Left renal cortex interstitium (tissue), 4 donors: ENCODE measurements at places on chromosomes 12 and 14. TPM values are rescaled to one million over a fixed set of nuclear protein-coding genes. Genes with fewer than 3 reads are reported as not detected.

POLE2 gene
- 24.3 TPM for polyA plus RNA-seq

STON2 gene
- 45.0 TPM for polyA plus RNA-seq

PTPN21 gene
- polyA plus RNA-seq = 37.9 TPM

LHX5 gene
- not detected for polyA plus RNA-seq

RPGRIP1 gene
- 0.37 TPM for polyA plus RNA-seq

HOXC12 gene
- not detected for polyA plus RNA-seq

KCNH5 gene
- 0.20 TPM for polyA plus RNA-seq

HOTAIR gene
- polyA plus RNA-seq = 1.4 TPM

CCDC196 gene
- polyA plus RNA-seq = not detected

PCED1B gene
- polyA plus RNA-seq = 4.0 TPM

DHRS2 gene
- 64.5 TPM for polyA plus RNA-seq

C12orf56 gene
- polyA plus RNA-seq = 1.2 TPM

ASIC1 gene
- polyA plus RNA-seq = 6.0 TPM

GDF3 gene
- polyA plus RNA-seq = 0.33 TPM

CDC42BPB gene
- polyA plus RNA-seq = 75.8 TPM

BEST3 gene
- 0.13 TPM for polyA plus RNA-seq

CMA1 gene
- 0.16 TPM for polyA plus RNA-seq

TMEM119 gene
- polyA plus RNA-seq = 18.1 TPM

FAM181A gene
- polyA plus RNA-seq = not detected

NANOG gene
- polyA plus RNA-seq = 0.11 TPM

KCNC2 gene
- 0.34 TPM for polyA plus RNA-seq

SETD3 gene
- polyA plus RNA-seq = 69.1 TPM

APEX1 gene
- 310 TPM for polyA plus RNA-seq

PKP2 gene
- polyA plus RNA-seq = 16.1 TPM

GON7 gene
- 17.5 TPM for polyA plus RNA-seq

KLRC3 gene
- polyA plus RNA-seq = not detected

ANKS1B gene
- 4.8 TPM for polyA plus RNA-seq

TCL1A gene
- polyA plus RNA-seq = 0.85 TPM

PMEL gene
- polyA plus RNA-seq = 3.3 TPM

KSR2 gene
- polyA plus RNA-seq = 0.64 TPM

ALX1 gene
- 55.4 TPM for polyA plus RNA-seq

NR2C1 gene
- 54.7 TPM for polyA plus RNA-seq

ALDH6A1 gene
- polyA plus RNA-seq = 76.3 TPM

CPNE8 gene
- polyA plus RNA-seq = 10.2 TPM

MYO1A gene
- polyA plus RNA-seq = not detected

ESPL1 gene
- 8.7 TPM for polyA plus RNA-seq

C1R gene
- 63.4 TPM for polyA plus RNA-seq

CNTN1 gene
- polyA plus RNA-seq = 34.8 TPM

TSHR gene
- polyA plus RNA-seq = 0.17 TPM

PIP4P1 gene
- 42.0 TPM for polyA plus RNA-seq

ZC3H14 gene
- 99.2 TPM for polyA plus RNA-seq

CD27 gene
- polyA plus RNA-seq = 0.56 TPM

OTOGL gene
- polyA plus RNA-seq = 0.89 TPM

DIO2 gene
- 0.58 TPM for polyA plus RNA-seq

GALNT8 gene
- 4.0 TPM for polyA plus RNA-seq

BCAT1 gene
- 47.8 TPM for polyA plus RNA-seq

EID3 gene
- 5.3 TPM for polyA plus RNA-seq

ASB2 gene
- 0.30 TPM for polyA plus RNA-seq

GLI1 gene
- 20.3 TPM for polyA plus RNA-seq
